ENCODE measurements at places on chromosomes 5 and 9. TPM values are rescaled to one million over a fixed set of nuclear protein-coding genes. Genes with fewer than 3 reads are reported as not detected.
A peak's percentile ranks its signal among the peaks of the same experiment; 100 is the strongest.

GRCh38 chr5:141779503-141779973, 97.5 kb upstream of the ARAP3 start:
- no peak for DNase-seq

The MCIDAS gene
- not detected for total RNA-seq

- no peak for DNase-seq
Observed at GRCh38 chr9:109328978-109329637, 8.2 kb upstream of the EPB41L4B start.

The TNFSF15 gene
- total RNA-seq = not detected

DNA sequence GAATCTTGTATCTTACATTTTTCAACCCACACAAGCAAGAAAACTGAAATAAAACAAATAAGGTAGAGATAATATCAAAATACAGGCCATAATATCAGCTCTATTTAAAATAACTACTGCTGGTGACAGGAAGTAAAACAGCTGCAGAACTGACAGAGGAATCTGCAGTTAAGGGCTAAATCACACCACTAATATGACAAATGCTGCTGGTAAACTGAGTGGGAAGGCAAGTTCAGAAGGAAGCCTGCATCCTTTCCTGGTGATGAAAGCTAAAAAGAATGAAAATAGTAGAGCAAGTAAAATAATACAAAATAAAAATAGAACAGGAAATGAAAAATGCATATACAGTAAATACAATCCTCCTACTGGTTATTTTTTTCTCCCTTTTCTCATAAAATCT, 1293.7 kb upstream of the C9orf72 start:
- no peak for DNase-seq

DNA sequence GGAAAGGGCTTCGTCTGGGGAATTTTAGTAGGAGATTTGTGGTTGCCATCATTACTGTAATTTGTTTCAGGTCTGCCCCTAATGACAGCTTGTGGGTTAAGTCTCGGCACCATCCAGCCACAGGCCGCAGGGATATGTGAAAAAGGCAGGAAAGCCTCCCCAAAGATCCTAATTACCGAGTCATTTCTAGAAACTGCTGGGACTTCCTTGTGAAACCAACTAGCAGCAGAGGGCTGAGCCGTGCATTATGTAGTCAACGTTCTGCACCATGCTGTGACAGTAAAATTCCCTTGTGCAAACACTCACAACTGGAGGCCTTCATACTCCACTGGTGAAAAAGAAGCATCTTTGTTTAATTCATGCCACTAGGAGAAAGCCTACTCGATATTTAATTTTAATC, 230.3 kb downstream of the MPDZ start:
- no peak for DNase-seq

- no peak for DNase-seq
Observed at GRCh38 chr5:10677533-10677932, 83.5 kb downstream of the DAP start.

DNA sequence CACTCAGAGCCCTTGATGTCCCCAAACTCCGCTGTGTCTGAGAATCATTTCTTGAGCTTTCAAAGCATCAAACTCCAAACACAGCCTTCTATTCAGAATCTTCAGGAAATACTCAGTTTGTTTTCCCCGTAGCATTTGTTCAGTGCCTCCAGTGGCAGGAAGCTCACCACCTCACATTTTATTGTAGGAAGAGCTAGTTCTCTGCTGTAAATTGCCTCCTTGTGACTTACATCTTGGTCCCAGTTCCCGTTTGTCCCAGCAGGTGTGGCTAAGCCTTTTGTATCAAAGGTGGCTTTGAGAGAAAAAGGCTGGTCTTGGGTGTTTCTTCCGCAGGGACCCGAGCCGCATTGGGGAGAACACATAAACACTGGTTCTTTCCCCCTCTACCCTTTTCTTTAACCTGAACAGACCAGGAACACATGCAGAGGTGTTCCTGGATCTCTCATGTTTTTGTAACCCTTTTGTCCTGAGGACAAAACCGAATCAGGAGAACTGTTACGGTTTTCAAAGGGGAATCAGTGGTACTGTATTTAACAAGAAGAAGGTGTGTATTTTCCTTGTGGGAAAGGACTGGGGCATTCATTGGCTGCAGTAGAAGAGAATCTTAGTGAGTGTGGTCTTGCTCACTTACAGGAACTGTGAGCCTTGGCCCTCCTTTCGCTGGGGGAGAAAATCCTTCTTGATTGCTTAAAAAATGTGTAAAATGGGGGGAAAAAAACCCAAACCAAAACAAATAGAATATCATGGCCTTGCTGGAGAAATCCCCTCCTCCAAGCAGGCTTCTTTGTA, 1.9 kb downstream of the OSMR start:
- no peak for DNase-seq

- DNase-seq = no peak
Observed at GRCh38 chr5:177296581-177296980, 6.9 kb downstream of the RAB24 start.

GRCh38 chr5:124740991-124741583, 5.4 kb downstream of the ZNF608 start:
- DNase-seq = no peak

DNA sequence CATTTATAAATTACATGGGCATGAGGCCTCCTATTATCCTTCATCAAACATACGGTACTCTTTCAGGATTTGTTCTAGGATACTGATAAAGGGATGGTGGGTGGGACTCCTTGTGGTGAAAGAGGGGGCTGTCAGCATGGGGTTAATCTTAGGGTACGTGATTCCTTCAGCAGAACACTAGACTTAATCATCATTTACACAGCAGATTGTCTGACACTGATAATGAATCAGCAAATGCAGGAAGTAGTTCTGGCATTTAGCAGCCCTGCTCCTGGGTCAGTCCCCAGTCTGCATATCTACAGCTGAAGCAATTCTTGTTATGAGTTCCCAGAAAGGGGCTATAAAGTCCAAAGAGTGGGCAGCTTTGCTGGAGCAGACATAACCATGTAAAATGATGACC, 384.6 kb downstream of the SPOCK1 start:
- no peak for DNase-seq

- DNase-seq = no peak
Observed at GRCh38 chr5:39631958-39632357, 207.2 kb upstream of the DAB2 start.

- no peak for DNase-seq
Observed at GRCh38 chr5:100553209-100553608, 18.0 kb downstream of the FAM174A start.

DNA sequence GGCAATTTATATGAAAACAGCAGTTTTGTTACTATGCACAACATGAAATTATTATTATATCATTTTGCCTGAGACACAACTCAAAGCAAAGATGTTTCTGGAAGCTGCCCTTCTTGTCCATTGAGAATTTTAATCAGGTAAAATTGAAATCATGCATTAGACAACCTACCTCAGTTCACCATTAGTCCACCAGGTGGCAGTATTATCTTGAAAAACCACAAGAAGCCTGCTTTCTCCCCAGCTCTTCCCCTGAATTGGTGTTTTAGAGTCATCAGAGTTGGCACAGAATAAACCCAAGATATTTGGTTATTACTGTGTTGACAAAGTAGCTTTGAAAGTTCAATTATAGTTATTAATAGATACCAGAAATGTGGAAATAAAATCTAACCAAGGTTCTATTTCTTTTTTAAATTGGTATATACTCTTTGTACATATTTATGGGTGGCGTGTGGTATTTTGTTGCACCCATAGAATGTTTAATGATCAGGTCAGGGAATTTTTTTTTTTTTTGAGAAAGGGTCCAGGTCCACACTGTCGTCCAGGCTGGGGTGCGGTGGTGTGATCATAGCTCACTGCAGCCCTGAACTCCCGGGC, 25.7 kb downstream of the UTP15 start:
- DNase-seq = peak; percentile 73

DNA sequence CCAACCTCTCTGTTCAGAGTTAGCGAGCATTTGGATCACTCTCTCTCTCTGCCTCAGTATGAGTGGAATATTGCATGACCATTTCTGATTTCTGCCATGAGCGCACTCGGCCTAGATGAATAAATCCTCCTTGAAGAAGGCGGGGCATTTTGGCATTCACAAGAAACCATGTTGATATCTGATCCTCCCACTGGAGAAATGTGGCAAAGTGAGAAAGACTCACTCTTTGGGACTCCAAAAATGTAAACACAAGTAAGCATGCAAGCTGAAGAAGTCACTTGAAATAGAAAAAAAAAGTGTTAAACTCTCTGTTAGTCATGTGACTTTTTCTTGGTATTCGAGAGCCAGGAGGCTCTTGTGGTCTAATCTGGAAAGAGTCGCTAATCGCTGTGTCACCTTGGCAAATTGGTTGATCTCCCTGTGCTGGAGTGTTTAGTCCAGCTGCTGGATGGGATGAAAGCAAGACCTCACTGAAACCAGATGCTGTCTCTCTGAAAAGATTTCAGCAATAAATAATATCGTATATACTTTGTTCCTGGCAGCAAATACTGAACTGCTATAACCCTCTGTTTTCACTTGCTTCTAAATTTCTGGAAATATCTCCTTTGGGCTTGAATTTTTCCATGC, 95.5 kb downstream of the GHR start:
- no peak for DNase-seq

DNA sequence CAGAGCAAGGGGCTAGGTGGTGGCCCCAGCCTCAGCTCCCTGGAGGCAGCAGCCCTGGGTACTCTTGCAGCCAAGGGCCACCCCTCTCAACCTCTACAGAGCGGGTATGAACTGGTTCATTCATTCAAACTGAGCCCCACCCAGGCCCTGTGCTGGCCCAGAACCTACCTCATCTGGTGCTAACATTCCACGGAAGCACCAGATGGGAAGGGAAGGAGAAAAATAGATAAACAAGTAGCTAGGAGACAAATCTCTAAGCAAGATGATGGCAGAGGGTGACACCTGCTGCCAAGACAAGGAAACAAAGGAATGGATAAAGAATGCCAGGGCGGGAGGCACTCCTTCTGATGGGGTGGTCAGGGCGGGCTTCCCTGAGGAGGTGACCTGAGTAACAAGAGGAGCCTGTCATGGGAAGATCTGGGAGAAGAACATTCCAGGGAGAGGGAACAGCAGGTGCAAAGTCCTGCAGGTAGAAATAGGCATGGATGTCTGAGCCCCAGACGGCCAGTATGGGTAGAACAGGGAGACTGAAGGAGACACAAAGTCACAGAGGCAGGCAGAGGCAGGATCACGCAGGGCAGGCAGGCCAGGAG, 6.1 kb downstream of the ST6GALNAC4 start:
- no peak for DNase-seq

DNA sequence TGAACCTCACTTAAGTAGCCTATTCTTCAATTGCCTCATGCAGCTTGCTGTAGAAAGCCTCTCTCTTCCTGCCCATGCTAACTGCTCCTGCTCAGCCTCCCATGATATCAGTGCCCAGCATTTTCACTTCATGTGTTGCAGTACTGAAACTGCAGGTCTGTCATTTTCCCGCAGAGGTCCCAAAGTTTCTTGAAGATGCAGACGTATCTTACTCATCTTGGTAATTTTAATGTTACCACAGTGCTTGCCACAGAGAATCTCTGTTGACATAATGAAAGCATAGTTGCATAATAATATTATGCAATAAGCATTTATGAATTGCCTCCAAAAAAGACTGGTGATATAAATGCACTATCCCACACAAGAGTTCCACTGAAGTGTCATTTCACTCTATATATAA, 561.1 kb upstream of the DAP start:
- DNase-seq = no peak

- no peak for DNase-seq
Observed at GRCh38 chr5:36657563-36657995, 51.2 kb downstream of the SLC1A3 start.

- DNase-seq = no peak
Observed at GRCh38 chr9:98550206-98550820, 158.4 kb downstream of the GABBR2 start.

GRCh38 chr9:87080512-87081264, 133.4 kb upstream of the GAS1 start:
- no peak for DNase-seq

The TAF1L gene
- total RNA-seq = not detected

The HMMR gene
- total RNA-seq = 44.4 TPM

DNA sequence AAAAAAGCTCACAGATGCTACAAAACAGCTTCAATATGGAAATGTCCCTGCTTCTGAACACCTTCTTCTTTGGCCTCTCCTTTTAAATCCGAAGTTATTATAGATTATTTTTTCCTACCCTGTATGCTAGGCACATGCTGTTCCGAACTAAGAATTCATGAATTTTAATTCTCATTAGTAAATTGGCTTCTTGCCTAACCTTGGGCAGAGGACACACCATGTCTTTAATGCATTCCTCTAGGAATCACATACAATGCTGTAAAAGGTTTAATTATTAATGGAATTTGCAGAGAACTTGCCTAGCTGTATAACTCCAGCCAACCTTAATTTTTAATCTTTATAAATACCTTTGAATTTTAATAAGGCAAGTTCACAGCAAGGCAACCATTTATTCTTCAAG, 234.4 kb downstream of the NTRK2 start:
- DNase-seq = no peak

DNA sequence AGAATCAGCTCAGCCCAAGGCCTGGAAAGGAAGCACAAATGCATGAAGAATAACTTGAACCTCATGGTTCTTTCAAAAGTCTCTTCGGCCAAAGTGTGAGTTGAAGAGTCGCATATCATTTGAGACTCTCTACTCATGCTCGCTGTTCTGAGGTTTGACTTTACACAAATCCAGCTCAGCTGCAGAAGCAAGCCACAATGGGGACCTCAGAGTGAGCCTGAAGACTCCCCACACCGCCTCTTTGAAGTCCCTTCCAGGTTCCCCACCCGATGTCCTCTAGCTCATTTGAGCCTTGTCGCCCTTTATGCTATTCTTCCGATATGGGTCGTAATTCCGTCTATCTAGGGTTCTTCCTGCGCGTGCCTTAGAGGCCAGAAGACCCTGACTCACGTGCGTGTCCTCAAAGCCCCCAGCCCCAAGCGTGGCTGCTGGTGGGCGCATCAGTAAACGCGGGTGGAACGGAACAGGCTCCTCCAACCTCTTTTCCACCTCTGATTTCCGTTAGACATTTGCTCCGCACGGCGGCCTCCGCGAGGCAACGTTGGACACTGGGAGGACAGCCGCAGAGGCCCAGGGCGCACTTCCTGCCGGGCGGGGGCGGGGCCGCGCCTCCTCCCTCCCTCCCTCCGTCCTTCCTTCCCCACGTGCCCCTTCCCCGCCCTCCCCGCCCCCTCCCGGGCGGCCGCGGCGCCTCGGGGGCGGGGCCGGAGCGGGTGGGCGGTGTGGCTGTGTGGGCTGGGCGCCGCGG, at the start of gene SNX30:
Gene SNX30, plus strand, starts transcription at position 745 of the 748 bp plus-strand sequence. CDS start 242 bp downstream, outside the sequence.
- DNase-seq = peak; percentile 78

GRCh38 chr9:71876829-71877228, 34.2 kb downstream of the ABHD17B start:
- DNase-seq = no peak

DNA sequence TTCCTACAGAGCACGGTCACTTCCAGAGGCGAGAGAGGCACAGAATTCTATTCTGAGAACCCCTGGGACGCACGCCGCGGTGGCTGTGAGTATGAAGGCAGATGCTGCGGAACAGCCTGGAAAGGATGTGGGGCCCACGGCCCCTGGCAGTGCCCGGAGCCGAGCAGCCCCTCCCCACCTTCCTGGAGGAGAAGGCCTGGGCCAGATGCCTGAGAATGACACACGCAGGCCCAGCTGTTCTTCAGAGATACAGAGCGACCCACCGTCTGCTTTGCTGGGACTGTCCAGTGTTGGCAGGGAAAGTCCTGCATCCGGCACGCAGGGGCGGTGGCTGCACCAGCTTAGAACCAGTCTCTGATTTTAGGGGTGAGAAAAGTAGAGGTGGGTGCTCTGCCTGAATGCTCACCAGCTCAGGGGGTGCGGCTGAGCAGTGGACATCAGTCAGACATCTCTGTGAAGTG, 116.7 kb upstream of the LPCAT1 start:
- DNase-seq = no peak

The SV2C gene
- 0.66 TPM for total RNA-seq

- no peak for DNase-seq
Observed at GRCh38 chr9:87236546-87236945, 261.1 kb upstream of the DAPK1 start.

The SHOC1 gene
- not detected for total RNA-seq

- DNase-seq = no peak
Observed at GRCh38 chr9:115923903-115924668, 229.5 kb upstream of the PAPPA start.

Measured in neural crest cell (in vitro differentiated cells).